ENCODE measurements at places on chromosomes 7 and 10.

- DNase-seq: no peak
Measured at GRCh38 chr10:72079356-72079755, 9.0 kb downstream of the SPOCK2 start.

DNA sequence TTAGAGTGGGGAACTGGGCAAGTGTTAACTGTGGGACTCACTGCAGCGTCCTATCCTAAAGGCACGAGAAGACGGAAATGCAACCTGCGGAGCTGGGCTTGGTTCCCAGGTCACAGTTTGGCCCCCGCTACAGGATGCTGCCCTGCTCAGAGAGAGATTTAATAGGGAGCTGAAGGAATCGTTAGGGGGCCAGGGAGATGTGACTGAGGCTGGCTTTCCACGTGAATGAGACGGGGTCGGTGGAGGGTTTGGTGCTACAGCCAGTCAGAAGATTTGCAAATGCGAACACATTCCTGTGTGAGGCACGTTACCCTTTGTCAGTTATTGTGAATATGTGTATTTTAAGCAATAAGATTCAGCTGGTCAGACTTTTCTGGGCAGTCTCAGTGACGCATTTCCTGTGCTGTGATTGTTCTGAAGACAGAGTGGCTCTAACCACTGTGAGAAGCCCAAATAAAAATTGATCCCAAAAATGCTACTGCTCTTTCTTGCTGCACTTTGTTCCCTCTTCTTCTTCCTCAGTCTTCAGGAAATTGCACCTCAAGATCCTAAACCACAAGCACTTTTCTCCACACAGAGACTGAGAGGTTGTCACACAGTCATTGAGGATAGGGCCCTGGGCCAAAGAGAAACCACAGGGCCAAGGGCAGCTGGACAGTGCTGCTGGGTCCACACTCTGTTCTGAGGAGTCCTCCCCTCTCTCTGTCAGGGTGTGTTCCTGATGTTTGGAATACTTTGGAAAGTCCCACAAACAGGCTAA lies 21.2 kb downstream of the CYP17A1 start:
- peak; percentile 96 for DNase-seq

DNA sequence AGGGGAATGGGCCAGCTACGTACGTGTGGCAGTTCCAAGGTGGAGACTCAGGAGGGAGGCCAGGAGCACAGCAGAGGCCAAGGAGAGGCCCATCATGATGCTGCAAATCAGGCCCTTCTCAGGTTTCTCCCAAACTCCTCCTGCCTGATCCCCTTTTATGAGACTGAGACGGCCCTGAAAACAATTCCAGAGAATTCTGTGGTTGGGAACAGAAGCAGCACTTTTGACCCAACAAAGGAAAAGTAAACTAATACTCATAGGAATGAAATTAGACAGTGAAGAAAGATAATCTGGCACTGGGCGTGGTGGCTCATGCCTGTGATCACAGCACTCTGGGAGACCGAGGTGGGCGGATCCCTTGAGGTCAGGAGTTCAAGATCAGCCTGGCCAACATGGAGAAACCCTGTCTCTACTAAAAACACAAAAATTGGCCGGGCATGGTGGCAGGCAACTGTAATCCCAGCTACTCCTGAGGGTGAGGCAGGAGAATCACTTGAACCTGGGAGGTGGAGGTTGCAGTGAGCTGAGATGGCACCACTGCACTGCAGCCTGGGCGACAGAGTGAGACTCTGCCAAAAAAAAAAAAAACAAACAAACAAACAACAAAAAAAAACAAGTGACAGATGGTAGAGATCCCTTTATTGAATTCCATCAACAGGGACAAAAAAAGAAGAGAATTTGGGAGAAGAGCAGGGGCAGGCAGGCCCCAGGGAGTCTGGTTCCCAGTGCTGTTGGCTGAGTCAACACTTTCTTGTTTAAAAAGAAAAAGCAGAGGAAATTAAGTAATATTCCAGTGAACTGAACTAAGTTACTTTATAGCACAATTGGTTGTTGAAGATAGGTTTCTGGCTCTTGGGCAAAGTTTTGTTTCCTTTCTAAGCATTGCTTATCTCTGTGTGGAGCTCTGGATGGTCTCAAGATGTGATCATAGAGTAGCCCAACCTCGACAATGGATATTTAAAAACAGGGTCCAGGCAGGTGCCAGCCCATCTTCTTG lies at the start of gene CCL26:
Gene CCL26, minus strand, starts transcription at position 131 of the 997 bp plus-strand sequence. Its CDS starts 35 bp downstream, at position 96.
- peak; percentile 73 for DNase-seq

- no peak for DNase-seq
Measured at GRCh38 chr7:35758421-35758820, 42.4 kb upstream of the SEPTIN7 start.

- DNase-seq: peak; percentile 53
Measured at GRCh38 chr7:28806841-28807240, 151.3 kb downstream of the TRIL start.

- DNase-seq: no peak
Measured at GRCh38 chr7:27100694-27101170, 1.8 kb downstream of the HOXA2 start.

DNA sequence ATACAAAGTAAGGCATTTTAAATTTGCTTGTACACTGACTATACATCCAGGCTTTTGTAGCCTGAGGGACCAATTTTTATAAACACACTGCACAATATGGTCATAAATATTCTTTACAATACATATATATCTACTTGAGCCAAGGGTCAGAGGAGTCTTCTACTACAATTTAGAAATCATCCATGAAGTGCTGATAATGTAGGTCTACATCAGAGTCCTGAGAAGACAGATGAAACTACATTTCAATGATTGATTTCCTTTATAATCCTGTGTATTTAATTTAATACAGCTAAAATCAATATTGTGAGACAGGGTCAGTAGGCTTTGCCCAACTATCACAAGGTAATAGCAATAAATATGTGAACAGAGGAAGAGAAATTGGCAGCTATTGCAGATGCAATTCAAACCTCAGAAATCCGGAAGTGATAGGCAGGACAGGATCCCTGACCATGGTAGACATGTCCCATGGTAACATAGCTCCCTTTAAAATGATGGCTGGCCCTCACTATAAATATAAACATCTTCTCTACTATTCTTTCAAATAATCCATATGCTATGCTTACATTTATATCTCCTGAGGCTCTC lies 318.0 kb upstream of the POT1 start:
- DNase-seq: no peak

DNA sequence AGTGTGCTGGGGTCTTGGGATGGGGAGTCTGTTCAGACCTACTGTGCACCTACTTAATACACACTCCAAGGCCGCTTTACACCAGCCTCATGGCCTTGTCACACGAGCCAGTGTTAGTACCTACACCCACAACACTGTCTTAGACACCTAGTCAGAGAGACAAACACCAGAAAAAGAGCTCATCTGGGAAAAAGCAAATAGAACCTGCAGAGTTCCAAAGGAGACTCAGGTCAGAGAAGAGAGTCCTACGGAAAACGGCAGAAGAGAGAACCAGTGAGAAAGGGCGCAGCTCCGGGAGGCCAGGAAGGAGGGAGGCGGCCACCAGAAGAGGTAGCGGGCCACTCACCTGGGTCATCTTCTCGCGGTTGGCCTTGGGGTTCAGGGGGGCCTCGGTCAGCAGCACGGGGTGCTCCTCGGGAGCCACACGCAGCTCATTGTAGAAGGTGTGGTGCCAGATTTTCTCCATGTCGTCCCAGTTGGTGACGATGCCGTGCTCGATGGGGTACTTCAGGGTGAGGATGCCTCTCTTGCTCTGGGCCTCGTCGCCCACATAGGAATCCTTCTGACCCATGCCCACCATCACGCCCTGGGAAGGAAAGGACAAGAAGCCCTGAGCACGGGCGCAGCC lies 105.3 kb upstream of the TNRC18 start:
- no peak for DNase-seq

- DNase-seq: peak; percentile 52
Measured at GRCh38 chr7:34143402-34143801, 238.1 kb downstream of the BMPER start.

- no peak for DNase-seq
Measured at GRCh38 chr10:59887006-59887405, 19.4 kb downstream of the CCDC6 start.
